ENCODE measurements at places on chromosomes 16 and 17.

DNA sequence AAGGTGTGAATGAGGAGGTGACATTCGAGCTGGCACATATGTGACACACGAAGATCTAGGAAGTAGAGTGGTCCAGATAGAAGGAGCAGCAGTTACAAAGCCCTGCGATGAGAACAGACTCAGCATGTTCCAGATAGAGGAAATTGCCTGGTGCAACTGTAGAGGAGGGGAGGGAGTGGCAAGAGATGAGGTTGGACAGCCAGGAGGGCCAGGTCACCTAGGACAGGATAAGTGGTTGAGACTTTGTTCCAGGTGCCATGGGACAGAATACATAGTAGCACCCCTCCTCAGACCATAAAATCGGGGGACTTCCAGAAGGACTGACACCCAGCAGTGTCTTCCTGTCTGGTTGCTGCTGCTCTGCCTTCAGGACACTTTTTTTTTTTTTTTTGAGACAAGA lies 11.0 kb upstream of the CENPT start:
- no peak for DNase-seq

DNA sequence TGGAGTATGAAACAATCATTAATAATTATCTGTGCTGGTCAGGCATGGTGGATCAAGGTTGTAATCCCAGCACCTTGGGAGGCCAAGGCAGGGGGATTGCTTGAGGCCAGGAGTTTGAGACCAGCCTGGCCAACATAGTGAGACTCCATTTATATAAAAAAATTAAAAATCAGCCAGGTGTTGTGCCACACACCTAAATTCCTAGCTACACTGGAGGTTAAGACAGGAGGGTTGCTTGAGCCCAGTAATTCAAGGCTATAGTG lies 28.9 kb upstream of the PRKCA start:
- DNase-seq, result no peak

DNA sequence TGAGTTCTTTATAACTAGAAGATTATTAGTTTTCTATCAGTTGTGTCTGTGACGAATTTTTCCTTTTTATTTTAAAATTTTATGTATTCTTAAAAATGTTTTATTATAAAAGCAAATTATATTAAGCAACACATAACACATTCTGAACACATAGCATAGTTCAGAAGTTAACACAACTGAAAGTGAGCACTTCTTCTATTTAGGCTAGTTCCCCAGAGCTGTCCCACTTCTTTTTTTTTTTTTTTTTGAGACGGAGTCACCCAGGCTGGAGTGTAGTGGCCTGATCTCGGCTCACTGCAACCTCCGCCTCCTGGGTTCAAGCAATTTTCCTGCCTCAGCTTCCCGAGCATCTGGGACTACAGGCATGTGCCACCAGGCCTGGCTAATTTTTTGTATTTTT lies 37.7 kb upstream of the ALDH3A2 start:
- no peak for DNase-seq

DNA sequence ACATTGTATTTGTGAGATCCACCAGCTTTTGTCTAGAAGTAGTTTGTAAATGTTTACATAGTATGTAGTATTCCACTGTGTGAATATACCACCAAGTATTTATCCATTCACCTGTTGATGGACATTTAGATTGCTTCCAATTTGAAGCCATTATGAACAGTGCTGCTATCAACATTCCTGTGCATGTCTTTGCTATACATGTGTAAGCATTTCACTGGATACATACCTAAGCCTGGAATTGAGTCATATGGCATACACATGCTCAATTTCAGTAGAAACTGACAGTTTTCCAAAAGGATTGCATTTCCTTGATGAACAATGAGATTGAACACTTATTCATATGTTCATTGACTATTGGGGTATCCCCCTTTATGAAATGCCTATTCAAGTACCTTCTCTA lies 540.6 kb upstream of the SOX9 start:
- DNase-seq, result no peak

DNA sequence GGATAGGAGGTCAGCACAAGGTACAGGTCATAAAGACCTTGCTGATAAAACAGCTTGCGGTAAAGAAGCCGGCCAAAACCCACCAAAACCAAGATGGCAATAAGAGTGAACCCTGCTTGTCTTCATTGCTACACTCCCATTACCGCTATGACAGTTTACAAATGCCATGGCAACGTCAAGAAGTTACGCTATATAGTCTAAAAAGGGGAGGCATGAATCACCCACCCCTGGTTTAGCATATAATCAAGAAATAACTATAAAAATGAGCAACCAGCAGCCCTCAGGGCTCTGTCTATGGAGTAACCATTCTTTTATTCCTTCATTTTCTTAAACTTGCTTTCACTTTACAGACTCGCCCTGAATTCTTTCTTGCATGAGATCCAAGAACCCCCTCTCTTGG lies 1.0 kb upstream of the HSBP1 start:
- DNase-seq, result no peak

GRCh38 chr16:84068041-84068440 lies 25.4 kb upstream of the SLC38A8 start:
- DNase-seq, result no peak

- peak; percentile 21 for DNase-seq
Measured at GRCh38 chr16:3780570-3780969, 63.2 kb upstream of the TRAP1 start.

- peak; percentile 94 for DNase-seq
Measured at GRCh38 chr16:84795329-84796053, 24.3 kb upstream of the CRISPLD2 start.

- no peak for DNase-seq
Measured at GRCh38 chr16:62738666-62739460, 702.6 kb upstream of the CDH8 start.

DNA sequence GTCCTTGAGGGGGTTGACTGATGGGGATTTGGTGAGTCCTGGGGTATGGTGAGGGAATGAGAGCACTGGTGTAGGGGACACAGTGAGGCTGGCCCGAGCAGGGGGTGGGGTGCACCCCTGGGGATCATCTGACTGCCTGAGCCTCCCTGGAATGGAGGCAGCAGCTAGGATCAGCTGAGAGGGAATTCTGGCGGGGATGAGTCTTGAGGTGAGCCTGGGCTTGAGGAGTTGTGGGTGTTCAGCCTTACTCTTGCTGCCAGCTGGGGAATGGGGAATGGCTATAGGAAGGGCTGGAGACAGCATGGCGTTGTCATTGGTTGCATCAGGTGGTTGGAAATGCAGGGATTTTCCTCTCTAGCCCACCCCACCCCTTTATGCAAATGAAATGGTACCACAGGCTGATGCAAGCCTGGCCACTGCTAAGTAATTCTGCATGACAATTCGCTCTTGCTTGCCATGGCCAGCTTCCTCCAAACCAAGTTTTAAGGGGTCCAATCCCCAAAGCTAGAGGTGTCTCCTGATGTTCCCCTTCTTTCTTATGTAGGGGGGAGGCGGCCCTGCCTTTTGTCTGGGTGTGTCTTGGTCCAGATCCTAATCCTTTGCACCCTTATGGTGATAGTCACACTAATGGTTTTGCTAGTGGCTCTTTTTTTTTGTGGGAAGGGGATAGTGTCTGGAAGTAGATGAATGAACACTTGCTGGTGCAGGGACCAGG lies 7.5 kb downstream of the NFE2L1 start:
- peak; percentile 86 for DNase-seq

- DNase-seq, result no peak
Measured at GRCh38 chr17:16297367-16298139, 55.7 kb downstream of the CENPV start.

GRCh38 chr17:80529104-80529903 lies 15.3 kb upstream of the RPTOR start:
- no peak for DNase-seq

DNA sequence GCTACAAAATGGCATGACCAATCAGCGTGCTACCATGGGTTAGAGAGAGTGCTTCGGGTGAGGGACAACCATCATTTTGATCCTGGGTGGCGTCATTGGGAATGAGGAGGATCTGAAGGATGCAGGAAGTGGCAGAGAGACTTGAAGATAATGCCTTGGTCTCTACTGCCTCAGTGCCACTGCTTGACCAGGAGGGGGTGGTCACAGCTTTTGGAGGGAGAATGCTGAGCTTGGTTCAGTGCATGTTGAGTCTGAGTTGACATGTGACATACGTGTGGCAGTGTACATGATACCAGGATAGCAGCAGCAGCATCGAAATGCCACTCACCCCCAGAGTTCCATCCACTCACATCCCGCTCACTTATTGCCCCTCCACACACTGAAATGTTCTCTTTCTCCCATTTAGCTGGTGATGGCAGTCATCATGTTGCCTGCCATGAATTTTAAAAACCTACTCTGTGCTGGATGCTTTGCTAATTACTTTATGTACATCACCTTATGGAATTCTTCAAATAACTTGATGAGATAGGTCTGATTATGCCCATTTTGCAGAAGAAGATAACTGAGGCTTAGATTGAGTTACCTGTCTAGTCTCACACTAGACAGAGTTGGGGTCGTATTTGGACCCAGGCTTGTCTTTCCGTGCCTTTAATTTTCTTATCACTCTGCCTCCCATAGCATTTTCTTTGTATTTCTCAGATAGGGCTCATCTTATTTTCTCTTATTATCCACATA lies 36.7 kb downstream of the ARSG start:
- no peak for DNase-seq

GRCh38 chr16:81946206-81946605 lies 65.1 kb downstream of the SDR42E1 start:
- peak; percentile 14 for DNase-seq

DNA sequence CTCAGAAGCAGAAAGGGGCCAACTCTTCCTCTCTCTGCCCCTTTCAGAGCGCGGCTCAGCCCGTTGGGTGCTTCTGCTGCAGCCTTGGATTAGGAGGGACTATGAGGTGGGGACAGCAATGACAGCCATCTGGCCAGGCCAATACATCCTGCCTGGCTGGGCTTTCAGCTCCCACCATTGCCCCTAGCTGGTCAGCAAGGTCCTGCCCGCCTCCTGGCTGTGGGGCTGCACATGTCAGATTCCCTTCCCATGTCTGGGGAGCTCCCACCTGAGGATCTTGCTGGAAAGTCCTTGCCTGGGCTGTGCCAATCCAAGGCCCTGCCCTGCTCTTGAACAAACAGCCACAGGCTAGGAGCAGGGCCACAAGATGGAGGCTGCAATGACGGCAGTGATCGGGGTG lies 8.3 kb downstream of the TRIM65 start:
- DNase-seq, result no peak

- no peak for DNase-seq
Measured at GRCh38 chr17:63222655-63223054, 223.5 kb downstream of the CYB561 start.

GRCh38 chr17:11082559-11082958 lies 158.5 kb upstream of the SHISA6 start:
- DNase-seq, result no peak

DNA sequence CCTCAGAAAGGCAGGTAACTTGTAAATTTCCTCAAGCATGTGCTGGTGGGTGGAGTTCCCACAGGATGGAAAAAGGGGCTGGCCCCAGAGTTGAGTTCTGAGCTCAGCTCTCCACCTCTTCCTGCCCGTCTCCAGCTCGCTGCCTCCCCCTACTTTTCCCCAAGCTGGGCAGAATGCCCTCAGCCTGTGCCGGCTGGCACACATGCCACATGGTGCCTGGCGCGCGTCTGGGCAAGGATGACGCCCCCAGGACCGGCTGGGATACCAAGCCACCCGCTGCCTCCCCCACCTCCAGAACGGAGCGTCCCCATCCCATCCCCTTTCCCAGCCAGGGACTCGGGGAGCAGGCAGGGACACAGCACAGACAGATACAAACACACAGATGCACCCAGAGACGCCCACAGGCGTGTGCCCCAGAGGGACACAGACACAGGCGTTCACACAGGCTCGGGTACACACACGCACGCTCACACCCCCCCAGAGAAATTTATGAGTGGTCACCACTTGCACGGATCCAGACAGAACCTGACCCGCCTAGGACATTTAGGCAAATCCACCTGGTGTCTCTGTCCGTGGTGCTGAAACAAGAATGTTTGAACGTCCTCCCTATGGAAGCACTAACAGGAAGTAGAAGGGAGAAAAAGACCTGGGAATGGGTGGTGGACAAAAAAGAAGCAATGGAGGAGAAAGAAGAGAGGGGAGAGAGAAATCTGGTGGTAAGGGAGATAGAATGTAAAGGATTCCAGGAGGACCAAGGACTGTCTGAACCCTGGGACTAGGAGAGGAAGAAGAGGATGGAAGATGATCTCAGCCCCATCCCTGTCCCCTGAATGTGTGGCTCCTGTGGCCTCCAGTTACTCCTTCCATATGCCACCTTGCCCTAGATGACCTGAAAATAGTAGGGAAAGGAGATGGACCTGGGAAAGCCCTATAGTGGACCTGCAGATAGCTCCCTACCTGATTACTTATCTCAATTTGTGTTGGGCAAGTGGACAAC lies 15.5 kb downstream of the NEUROD2 start:
- no peak for DNase-seq

GRCh38 chr17:27530764-27531391 lies 74.6 kb downstream of the KSR1 start:
- peak; percentile 78 for DNase-seq

DNA sequence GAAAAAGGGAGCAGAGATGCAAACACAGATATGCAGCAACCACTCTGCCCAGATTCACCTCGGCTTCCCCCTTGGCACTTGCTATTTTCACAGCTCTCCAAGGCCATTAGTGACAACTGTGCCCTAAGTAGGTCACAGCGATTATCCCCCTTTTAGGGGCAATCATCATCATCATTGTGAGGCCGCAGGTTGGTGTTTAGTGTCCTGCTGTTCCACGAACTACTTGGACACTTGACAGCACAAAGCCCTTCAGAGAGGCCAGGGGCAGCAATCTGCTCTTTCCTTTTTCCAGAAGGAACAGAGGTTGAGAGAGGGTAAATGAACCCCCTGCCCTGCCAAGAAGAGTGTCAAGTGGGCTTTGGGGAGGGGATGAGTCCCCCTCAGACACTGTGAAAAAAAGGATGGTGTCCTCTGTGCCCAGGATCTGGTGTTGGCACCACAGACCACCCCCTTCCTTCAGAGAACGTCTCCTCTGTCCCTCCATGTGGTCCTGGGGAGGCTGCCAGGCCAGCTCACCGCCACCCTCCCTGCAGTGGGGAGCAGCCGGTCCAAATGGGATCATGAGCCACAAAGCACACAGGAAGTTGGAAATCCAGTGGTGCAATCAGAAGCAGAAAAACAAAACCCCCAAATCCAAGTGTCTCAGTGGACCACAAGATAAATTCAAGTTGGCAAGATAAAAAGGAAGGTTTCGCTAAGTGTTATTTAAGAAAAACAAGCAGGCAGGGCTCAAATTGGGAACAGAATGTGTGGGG lies 78.4 kb upstream of the MED9 start:
- peak; percentile 75 for DNase-seq

GRCh38 chr16:74872302-74872701 lies 97.7 kb upstream of the FA2H start:
- DNase-seq, result no peak

- DNase-seq, result no peak
Measured at GRCh38 chr16:50011707-50012106, 13.3 kb upstream of the CNEP1R1 start.

- no peak for DNase-seq
Measured at GRCh38 chr17:21210411-21211076, 3.4 kb downstream of the TMEM11 start.

DNA sequence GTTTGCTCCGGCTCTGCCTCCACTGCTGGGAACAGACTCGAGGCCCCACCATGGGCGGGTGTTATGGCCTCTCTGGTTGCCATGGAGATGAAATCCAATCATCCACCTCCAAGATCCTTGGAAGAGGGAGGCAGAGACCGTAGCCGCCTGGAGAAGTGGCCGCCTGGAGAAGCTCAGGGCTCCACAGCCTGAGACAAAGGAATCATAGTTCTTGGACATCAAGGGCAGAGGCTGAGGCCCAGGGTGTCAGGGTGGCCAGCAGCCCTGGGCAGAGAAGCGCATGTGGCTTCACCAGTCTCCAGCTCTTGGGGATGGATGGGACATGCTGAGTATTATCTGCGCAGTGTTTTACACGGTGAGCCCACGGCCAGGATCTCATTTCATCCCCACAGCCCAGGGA lies 36.2 kb downstream of the ABR start:
- no peak for DNase-seq

- DNase-seq, result no peak
Measured at GRCh38 chr17:60305141-60305540, 86.8 kb downstream of the USP32 start.

Data from fibroblast of gingiva (primary cell).